NCI-H146 (cell line): ENCODE measurements at places on chromosomes 2 and 18.
A peak's percentile ranks its signal among the peaks of the same experiment; 100 is the strongest.

DNA sequence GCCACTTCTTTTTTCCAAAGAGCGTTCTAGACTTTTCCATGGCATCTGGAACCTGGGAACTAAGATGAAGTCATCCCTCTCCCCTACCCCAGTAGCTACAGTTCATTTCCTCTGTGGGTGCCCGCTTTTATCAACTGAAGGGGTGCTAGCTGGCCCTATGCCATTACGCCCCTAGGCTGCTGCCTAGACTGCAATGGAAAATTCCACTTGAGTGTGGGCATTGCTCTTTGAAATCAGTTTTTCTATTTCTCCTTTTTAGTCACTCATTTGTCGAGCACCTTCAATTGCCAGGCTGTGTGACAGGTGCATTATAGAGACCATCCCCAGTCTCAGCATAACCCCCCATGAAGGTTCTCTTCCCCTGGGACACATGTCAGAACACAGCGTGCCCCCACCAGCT, 7.3 kb downstream of the TEX51 start:
- no peak for DNase-seq

GRCh38 chr2:38856165-38856564, 19.6 kb downstream of the DHX57 start:
- no peak for DNase-seq

DNA sequence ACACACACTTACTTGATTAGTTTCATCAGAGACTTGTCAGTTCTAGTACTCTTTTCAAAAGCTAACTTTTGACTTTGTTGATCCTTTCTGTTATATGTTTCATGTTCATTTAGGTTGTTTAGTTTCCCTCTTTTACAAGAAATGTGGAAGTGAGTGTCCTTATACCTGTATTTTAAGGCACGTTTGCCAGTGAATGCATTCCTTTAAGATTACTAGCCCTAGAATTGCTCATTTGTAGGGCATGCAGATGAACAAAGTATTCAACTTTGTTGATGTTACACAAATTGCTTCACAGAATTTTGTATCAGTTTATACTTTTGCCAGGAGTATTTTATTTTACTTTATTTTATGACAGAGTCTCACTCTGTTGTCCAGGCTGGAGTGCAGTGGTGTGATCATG, 6.3 kb downstream of the IL1RL2 start:
- no peak for DNase-seq

DNA sequence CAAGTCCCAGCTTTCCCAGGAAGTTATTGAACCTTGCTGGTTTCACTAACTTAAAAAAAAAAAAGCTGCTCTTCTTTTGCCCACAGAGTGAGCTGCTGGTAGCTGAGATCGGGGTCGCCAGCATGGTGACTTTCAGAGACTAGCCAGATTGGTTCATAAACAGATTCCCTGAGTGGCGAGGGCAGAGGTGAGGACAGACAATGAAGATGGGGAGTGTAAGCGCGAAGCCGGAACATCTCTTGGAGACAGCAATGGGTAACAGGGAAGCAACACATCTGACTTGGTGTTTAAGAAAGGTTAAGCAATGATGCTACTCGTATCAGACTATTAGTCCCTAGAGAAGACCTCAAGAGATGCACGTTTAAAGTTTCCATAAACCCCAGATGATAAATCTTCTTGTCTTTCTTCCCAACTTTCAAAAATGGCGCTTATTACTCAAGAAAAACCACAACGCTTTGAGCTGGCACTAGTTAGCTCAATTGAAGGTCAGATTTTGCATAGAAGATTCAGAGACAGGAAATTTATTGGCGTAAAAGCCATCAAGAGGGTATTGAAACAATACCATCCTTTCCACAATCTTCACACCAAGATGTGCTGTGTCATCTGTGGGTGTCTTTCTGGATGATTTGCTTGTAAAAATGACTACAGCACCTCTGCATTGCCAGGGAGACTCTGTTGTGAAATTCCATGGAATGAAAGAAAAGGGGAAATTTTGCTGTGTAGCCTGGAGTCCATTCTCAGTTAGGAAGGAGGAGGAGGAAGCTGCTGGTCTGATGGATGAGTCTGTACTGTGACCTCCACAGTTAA, 193.1 kb upstream of the CXCR4 start:
- DNase-seq, result no peak

GRCh38 chr2:102033031-102033749, 41.4 kb downstream of the IL1R2 start:
- DNase-seq, result no peak

- DNase-seq, result no peak
Measured at GRCh38 chr2:105828558-105828957, 83.8 kb downstream of the NCK2 start.

DNA sequence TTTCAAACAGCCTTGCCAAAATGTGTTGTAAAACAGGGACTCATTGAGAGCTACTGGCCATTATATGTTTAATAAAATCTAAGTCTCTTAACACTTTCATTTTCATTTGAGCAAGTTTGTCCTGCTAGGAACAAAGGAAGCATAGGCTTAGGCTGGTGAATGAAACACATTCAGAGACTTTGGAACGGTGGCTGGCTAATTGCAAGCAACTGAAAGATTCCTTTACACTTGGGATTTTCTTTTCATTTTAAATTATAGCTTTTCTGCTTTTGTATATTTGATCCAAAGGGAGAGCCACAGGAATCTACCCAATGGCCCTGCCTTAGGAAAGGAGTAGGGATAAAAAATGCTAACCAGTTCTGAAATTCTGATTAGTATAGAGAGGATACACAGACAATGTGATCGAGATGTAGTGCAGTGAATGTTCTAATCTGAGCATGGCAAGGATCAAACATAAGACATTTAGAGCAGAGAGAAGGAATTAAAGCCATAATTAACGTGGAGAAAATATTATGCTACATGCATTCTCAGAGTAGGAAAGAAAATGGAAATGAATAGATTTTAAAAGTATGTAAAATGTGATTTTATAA, 911.4 kb upstream of the SLC39A10 start:
- no peak for DNase-seq

DNA sequence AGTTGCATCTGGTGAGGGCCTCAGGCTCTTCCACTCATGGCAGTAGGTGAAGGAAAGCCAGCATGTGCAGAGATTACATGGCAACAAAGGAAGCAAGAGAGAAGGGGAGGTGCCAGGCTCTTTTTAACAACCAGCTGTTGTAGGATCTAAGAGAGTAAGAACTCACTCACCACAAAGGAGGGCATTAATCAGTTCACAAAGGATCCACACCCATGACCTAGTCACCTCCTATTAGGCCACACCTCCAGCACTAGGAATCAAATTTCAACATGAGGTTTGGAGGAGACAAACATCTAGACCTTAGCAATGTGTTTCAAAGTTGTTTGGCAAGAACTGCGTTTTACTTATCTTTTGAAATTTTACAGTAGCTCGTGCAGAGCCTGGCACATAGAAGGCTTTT, 20.5 kb upstream of the REG3A start:
- no peak for DNase-seq

DNA sequence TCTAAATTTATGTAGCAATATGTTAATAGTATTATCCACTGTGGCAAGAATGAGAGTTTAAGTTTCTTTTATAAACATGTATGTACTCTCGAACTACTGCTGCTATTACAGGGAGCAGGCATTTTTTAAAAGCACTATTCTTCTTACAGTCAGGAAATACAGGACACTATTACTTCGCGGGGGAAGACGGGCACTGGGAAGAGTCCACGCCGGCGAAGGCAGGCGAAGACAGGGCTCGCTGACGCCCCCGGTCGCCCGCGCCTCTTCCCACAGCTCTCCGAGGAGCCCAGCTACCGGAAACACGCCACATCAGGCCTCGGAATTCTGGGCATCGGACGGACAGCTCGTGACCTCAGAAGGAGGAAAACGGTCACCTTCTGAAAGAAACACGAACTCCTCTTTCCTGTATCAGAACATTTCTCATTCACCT, 90.2 kb downstream of the FAM161A start:
- DNase-seq, result peak; percentile 91
